ENCODE measurements at places on chromosomes 13 and 19.

DNA sequence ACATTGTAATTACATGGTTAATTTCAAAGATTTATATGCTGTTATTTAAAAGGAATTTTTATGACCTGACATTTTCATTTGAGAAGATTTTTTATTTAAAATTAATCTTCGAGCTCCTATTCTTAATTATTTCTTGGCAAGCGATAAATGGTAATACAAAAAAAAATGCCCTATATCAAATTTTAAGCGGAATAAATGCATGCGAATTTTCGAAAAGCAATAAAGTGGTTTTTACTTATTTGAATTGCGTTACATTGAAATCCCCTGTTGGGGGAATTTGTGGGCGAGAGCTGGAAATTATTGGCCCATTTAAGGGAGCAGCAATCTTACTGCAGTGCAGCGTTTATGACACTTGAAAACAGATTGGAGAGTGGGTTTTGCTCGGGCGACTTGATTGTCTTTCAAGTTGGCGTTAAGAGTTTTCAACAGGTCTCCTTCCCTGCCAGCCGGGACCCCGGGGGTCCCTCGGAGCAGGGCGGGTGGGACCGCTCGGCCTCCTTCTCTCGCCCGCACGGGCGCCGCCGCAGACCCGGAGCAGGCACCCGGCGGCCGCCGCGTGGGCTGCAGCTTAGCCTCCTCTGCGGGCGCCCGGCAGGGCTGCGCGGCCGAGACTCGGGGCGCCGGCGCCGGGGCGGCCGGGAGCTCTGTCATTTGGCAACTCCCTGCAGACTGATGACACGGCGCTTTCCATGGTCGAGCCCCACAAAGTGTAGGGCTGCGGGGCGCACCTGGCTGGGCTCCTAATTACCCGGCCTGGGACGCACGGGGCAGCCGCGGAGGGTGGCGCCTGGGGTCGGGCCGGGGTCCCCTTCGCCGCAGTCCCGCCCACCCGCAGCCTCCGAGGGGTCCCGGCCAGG, 255.1 kb upstream of the SOX21 start:
- peak; percentile 26 for DNase-seq

GRCh38 chr13:102999499-102999898, 66.7 kb downstream of the SLC10A2 start:
- DNase-seq, result no peak

DNA sequence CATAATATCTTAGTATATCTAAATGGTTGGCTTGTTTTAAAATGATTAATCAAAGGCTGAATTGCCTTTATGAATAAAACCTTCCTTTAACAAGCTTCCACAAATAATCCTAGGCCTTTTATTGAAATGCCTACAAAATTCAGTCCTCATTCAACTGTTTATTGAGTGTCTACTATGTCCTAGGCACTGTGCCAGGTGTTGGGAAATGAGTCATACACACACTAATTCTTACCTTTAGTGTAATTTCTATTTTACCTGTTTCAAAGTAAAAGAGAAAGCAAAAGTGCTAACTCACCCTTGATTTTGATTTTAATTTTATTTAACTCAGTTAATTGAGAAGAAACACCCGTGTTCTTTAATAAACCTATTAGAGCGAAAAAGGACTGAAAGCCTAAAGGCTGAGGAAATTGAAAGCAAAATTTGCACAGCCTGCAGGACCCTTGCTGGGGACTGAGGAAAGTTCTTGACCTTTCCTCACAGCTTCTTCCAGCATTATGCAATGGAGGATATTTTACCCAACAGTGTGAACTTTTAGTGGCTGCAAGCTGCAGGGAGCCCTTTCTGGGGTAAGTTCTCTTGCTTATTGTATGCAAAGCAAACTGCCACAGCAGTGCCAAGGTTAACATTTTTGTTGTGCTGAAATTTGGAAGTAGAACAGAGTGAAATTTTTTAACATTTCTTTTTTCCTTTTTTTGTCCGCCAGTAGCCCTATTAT, 83.1 kb downstream of the B3GLCT start:
- no peak for DNase-seq

GRCh38 chr13:92136449-92137155, 738.2 kb downstream of the GPC5 start:
- no peak for DNase-seq

- no peak for DNase-seq
Observed at GRCh38 chr19:18389726-18390064, 3.7 kb downstream of the GDF15 start.

DNA sequence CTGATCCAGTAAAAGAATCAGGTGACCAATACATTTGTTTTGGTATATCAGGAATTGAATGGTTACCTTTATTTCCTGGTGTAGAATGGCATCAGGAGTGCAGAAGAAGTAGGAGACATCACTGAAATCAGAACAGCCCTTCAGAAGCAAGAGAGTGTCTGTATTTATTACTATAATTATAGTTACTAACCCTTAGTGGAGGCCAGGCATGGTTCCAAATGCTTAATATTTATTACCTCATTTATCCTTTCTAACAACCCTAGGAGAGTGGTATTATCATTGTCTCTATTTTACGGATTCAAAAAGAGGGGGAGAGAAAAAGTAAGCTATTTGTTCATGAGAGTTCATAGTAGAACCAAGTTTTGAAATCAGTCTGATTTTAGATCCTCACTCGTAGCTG, 1292.9 kb downstream of the PCDH9 start:
- no peak for DNase-seq

- DNase-seq, result no peak
Observed at GRCh38 chr19:7994928-7995809, 10.3 kb downstream of the ELAVL1 start.

DNA sequence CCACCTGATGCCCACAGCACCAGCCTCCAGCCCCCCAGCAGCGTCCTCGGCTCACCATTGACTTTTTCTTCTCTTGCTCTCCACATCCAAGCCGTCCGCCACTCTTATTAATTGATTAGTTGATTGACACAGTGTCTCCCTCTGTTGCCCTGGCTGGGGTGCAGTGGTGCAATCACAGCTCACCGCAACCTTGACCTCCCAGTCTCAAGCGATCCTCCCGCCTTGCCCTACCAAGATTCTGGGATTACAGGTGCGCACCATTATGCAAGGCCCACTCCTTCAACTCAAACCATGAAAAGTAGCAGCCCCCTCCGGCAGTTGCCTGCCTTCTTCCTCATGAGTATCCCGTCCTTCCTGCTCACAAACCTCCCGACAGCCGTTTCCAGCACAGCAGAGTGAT, 921 bp upstream of the TEX29 start:
- no peak for DNase-seq

GRCh38 chr19:15869109-15869555, 28.7 kb downstream of the CYP4F2 start:
- DNase-seq, result no peak

GRCh38 chr13:98480915-98481877, 95.7 kb downstream of the STK24 start:
- DNase-seq, result no peak

DNA sequence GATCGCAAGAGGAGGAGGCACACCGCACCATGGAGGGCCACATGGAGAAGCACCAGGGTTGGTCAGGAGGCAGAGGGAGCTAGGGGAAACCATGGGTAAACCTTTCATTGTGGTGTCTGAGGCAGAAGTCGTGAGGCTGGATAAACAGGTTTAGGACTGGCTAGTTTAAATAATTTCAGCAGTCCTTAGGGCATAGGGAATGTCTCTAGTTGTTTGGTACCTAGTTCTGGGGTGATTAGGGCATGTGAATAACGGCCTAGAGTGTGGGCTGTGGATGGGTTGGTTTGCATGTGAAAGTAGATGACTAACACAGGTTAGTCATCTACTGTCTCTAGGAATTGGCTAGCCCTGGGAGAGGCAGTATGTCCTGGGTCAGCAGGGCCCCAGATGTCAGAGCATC, 102.3 kb downstream of the STOML3 start:
- no peak for DNase-seq

DNA sequence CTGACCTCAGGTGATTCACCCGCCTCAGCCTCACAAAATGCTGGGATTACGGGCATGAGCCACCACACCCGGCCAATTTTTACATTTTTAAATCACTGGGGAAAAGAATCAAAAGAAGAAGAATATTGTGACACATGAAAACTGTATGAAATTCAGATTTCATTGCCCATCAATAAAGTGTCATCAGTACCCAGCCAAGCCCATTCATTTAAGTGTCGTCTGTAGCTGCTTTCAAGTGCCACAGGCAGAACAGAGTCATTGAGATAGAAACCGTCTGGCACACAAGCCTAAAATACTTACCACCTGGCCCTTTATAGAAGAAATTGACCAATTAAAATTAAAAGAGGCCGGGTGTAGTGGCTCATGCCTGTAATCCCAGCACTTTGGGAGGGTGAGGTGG, 15.3 kb downstream of the COLGALT1 start:
- no peak for DNase-seq

DNA sequence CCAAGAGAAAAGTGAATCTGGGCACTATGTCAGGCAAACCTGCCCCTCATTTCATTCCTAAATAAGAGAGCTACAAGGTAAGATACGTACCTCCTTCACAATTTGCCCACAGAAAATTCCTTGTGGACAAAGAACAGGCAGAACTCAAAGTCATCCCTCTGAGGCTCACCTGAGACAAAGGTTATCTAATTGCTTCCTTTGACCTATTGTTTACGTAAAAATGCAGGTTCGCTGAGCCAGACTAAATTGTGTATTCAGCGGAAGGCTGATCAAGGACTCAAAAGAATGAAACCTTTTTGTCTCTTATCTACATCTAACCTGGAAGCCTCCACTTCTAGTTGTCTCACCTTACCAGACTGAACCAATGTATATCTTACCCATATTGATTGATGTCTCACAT, 213.3 kb downstream of the POSTN start:
- DNase-seq, result no peak

- DNase-seq, result no peak
Observed at GRCh38 chr19:45403781-45404556, 900 bp downstream of the PPP1R13L start.

DNA sequence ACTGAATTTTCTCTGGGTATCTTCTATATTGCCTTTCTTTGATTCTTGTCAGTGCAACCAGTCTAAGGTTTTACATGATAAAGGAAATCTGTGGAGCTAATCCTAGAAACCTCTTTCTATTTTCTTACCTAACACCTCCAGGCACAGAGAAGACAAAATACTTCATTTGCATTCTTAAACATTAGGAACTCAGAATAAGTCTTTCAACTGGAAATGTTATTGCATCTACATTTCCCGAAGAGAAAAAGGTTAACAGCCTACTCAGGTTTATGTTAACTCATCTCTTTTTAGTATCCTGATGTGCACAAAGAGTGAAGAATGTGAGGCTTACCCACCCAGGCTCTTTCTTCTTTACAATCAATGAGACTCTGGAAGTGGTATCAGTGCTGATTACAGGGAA, 106.7 kb downstream of the PCCA start:
- no peak for DNase-seq

DNA sequence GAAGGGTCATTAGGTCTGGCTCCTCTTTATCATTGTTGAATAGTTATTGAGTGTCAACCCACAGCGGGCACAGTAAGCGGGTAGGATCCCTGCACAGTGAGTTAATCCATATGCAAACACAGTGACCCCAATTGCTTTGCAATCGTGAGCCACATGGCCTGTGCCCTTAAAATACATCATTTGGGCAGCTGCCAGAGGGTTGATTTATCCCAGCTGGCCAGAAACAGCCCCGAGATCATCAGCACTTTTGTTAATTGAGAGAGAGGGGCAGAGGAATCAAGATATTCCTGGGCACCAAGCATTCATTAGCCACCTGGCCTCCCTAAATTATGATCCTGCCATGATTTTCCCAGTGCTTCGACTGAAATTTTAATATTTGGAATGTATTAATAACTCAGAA, 9.8 kb upstream of the CNMD start:
- no peak for DNase-seq

- DNase-seq, result no peak
Observed at GRCh38 chr13:32391101-32391619, 36.8 kb downstream of the N4BP2L1 start.

GRCh38 chr13:65600702-65601101, 1629.4 kb downstream of the PCDH9 start:
- DNase-seq, result no peak

- no peak for DNase-seq
Observed at GRCh38 chr13:44870456-44870929, 118.8 kb downstream of the NUFIP1 start.

- DNase-seq, result no peak
Observed at GRCh38 chr19:8459095-8459494, 14.3 kb downstream of the HNRNPM start.

DNA sequence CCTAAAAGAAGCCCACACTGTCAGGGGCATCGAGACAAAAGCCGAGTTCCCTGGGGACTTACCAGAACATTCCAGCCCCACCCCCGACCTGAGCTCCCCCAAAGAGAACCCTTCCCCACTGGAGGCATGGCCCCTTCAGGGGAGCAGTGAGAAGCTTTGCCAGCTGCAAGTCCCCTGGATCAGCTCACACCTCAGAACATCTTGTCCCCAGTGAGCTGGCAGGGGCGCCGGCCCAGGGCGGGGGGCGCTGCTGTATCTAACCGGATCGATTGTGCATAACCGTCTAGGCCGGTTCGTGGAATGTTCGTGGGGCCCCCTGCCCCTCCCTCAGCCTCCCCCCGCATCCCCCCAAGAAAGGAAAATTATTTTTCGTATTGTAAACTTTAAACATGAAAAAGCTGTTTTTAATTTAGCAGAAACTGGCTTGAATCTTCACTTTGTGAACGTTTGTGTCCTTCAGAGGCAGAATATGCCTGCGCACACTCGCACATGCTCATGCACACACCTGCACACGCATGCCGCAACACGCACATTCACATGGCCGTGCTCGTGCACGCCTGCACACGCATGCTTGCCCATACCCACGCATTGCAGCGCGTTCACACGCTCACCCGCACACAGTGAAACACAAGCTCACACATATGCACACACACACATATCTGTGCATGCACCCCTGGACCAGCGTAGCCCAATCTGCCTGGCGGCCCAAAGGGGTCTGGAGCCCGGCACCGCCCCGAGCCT, 12.0 kb upstream of the CRTC1 start:
- no peak for DNase-seq

DNA sequence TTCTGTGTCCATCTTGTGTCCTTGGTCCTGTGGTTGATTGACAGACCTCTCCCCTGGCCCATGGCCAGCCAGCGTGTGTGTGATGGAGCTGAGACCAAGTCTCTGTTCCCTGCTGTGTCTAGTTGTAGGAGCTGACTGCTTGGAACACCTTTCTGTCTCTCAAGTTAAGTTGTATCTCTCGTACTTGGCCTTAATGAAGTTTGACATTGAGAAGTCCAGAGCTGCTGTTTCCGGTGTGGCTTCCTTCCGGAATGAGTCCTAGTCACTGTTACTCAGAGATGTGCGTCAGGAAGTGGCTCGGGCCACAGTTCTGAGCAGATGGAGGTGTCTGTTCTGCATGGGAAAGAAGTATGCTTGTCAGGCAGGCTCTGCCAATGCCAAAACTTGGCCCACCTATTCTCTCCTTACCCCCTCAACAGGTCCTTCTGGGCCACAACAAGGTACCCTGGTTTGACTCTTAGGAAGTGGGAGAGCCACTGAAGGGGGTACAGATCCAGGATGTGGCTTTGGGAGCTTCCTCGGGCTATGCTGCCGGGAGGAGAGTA, 54.3 kb downstream of the GATAD2A start:
- DNase-seq, result no peak

- DNase-seq, result no peak
Observed at GRCh38 chr19:4542896-4543841, 3.3 kb upstream of the LRG1 start.
